ENCODE measurements at places on chromosomes 5 and 9.

- DNase-seq, result no peak
Observed at GRCh38 chr9:23743036-23743435, 83.0 kb downstream of the ELAVL2 start.

DNA sequence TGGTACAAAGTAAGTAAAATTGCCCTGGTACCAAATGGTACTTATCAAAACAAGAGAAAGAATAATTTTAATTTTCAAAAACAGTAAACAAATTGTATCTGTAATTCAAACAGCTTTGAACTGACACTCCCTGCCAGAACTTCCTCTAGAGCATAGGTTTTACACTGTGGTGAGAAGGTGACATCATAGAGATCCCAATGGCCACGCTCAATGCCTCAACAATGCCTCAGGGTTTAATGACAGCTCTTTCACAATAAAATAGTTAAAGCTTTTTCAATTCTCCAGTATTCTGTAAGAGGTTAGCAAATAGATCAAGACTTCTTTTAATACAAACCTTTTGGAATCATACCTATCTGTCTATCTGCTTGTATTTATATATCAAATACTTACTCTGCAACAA, 437.1 kb downstream of the PRR16 start:
- DNase-seq, result no peak

DNA sequence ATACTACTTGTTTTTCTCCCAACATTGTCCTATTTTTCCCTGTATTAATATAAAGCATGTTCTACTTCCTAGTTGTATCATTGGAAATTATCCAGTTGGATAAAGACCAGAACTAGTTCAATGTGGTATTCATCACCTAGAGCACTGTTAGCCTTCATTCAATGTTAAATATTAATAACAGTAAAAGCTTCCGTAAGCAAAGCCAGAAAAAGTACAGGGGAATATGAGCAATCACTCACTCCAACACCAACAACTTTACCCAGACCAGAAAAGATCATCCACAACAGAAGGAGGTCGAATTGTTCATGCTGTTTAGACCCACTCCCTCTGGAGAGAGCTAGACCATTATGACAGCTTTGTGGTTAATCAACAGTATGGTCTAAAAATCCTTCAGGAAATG, 728.4 kb downstream of the MAT2B start:
- DNase-seq, result no peak

GRCh38 chr5:96439477-96440184, 6.6 kb upstream of the PCSK1 start:
- DNase-seq, result no peak

DNA sequence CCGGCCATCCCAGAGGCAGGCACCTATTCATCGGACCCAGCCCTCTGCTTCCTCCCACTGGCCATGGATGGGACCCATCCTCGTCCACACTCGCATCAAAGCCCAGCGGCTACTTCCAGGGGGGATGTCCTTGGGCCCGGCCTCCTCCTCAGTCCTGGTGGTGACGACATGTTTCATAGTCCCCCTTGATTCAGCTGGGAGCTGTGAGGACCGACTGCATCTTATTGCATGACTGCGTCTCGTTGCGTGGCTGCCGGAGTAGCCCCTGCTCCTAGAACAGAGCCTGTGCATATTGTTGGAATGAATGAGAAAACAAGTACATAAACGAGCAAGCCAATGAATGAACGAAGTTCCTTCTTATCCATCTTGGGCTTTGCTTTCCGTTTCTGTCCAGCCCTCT, 12.8 kb downstream of the NCS1 start:
- no peak for DNase-seq

DNA sequence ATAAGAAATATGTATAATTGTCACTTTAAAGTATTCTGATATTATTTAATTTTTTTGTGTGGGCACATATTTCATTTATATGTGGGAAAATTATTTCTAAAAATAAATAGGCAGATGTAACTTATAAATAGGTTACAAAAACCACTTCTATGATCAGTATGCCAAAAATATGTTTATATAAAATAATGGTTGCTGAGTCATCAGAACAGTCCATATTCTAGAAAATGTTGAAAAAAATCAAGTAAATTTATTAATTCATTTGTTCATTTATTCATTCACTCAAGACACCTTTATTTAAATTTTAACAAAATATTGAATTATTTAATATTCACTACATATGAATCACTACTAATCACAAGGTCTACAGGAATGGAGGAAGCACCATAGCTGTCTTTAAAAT, 1387.3 kb upstream of the C9orf72 start:
- DNase-seq, result no peak

- no peak for DNase-seq
Observed at GRCh38 chr9:68429631-68430030, 73.2 kb downstream of the PGM5 start.

- no peak for DNase-seq
Observed at GRCh38 chr9:120860083-120860482, 16.9 kb downstream of the PHF19 start.

DNA sequence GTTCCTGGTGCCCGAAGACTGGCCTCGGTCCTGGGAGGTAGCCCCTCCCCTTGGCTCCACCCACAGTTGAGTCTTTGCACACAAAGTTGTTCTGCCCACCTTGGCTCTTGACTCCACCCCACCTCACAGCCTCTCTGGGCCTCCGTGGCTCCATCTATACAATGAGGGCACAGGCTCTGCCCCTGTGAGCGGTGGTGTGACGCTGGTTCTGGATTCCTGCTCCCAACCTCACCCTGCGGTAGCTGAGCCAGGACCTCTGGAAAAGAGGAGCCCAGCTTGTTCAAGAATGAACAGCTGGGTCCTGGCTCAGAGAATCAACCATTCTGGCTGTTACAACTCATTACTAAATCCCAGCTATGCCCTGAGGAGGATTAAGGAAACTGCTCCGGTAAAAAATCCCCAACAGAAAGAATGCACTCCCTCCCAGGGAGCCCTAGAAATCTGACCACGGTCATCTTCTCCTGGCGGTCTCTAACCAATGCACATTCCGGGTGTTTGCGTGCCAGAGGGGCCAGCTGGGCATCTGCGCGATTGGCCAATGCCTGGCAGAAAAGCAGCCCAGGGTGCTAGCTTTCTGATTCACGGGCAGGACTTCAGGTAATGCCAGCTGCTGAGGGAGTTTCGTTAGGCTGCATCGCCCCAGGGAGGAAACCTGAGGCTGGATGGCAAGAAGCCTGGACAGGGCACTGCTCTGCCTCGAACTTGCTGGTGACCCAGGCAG, 9.9 kb upstream of the GRHPR start:
- no peak for DNase-seq

DNA sequence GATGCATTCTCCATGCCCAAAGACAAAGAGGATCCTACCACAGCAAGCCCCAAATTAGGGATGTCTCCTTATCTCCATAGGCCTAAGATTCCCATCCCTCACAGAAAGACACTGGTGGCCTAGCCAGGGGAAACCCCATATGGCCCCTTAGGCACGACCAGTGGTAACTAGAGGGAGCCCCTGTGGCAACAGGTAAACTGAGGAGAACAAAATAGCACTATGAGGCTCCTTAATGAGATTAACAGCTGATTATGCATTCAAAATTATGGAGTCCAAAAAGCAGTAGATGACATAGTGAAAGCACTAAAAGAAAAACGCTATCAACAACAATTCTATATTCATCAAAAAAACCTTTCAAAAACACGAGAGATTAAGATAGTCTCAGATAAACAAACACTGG, 234.0 kb downstream of the DIRAS2 start:
- no peak for DNase-seq

- no peak for DNase-seq
Observed at GRCh38 chr5:102418531-102418930, 80.3 kb downstream of the SLCO6A1 start.

DNA sequence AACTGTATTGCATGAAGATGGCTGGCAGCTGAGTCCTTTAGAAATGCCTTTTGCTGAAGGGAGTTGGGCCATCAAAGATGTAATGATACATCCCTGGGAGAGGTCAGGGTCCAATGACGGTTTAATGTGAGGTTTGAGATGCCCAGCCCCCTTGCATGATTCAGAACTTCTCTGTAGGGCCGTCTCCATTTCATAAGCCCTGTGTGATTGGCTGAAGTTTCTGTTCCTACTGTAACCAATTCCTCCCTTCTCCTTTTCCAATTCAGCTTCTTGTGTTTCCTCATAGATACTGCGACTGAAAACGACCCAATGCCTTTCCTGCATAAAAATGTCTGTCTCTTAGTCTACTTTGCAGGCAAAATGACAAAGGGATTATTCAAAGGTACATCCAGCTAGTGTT, 47.9 kb upstream of the ST8SIA4 start:
- DNase-seq, result no peak

- no peak for DNase-seq
Observed at GRCh38 chr5:19584131-19584530, 403.9 kb downstream of the CDH18 start.

DNA sequence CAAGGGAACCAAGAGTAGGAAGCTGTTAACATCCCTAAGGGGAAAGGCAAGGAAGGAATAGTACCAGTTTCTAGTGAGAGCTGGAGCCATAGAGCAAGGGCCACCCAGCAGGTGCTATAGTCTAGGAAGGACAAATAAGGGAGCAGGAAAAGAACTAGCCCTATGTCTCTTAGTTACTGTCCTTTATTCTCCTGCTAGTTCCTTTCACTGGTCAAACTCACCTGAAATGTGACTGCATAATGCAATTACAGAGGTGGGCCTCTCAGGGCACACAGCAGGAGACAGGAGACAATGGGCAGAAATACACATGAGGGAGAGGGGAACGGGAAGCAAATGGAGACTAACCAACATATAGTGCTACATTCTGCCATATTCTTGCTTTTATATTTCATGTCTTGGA, 26.7 kb upstream of the FRMPD1 start:
- no peak for DNase-seq

GRCh38 chr9:124008694-124009530, 2.7 kb upstream of the LHX2 start:
- no peak for DNase-seq

DNA sequence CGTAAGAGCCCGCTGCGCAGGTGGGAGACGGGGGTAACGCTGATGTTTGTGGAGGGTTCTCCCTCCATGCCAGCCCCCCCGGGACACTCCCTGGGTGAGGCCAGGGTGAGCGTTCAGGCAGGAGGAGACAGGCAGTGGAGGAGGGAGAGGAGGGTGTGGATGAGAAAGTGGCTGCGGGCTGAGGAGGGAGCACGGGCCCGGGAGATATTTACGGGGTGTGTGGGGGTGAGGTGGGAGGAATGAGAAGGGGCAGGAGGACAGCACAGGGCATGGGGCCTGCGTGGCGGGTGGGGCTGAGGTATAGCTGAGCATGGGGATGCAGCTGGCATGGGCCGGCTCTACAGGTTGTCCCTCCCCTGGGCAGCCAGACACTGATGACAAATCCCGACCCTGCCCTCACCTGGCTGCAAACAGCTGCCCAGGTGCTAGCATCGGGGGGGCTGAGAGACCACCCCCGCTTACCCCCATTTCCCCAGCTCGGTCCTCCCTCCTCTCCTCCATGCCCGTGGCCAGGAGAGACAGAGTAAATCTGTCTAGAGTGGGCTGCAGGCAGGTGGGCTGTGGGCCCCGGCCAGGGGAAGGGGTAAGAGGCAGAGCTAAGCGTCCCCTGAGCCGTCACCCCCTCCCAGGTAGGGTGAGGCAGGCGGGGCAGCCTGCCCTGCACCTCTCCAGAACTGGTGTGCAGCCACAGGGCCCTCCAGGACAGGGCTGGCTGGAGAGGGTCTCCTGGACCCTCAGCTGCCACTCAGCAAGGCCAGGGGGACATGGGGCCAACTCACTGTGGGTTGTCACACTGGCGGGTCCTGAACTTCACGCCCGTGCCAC, 79.2 kb downstream of the ZNF354C start:
- no peak for DNase-seq

- DNase-seq, result no peak
Observed at GRCh38 chr5:81171769-81172168, 61.4 kb upstream of the CKMT2 start.

GRCh38 chr5:15936505-15937245, 242.9 kb downstream of the MARCHF11 start:
- no peak for DNase-seq

DNA sequence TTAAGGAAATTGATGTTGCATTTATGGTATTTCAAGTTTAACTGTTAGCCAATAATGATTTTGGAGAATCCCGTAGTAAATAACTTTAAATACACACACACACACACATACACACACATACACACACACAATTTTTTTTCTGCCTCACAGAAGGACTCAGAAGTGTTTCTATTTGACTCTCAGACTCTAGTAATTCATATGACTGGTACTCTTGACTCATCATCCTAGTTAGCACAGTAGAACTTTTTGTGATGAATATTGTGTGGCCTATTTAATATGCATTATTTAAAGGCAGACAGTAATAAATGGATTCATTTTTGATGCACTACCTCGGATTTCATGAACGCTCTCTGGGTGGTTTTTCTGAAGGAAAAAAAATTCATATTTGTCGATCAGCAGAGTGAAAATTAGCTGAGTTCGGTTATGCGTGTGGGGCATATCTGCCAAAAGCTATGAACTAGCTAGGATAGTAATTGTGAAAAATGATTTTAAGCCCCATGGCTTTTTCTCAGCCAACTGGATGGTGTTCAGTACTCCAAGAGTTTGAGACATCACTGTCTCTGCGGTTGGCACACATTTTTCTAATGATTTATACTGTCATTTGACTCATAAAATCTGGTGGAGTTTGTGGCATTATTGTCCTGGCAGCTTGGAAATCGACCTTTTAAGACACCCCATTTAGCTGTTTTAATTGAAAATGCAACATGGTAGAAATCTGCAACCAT, 102.2 kb downstream of the PCSK5 start:
- no peak for DNase-seq

DNA sequence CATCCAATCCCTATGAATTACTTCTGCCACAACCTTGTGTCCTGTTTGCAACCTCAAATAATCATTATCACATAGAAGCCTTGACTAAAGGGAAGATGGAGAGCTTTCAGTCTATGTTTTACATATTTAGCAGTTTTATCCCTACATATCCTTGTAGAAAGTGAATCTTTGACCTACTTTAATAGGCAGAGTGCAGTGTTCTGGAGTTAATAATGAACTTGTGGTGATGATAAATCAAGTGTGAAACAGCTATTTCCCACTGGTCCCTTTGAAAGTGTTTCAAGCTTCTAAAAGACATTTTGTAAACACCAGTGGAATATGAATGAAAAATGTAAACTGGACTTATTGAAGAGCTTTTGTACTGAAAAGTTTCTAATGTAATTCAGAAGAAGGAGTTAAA, 406.7 kb downstream of the GABRG2 start:
- DNase-seq, result no peak

DNA sequence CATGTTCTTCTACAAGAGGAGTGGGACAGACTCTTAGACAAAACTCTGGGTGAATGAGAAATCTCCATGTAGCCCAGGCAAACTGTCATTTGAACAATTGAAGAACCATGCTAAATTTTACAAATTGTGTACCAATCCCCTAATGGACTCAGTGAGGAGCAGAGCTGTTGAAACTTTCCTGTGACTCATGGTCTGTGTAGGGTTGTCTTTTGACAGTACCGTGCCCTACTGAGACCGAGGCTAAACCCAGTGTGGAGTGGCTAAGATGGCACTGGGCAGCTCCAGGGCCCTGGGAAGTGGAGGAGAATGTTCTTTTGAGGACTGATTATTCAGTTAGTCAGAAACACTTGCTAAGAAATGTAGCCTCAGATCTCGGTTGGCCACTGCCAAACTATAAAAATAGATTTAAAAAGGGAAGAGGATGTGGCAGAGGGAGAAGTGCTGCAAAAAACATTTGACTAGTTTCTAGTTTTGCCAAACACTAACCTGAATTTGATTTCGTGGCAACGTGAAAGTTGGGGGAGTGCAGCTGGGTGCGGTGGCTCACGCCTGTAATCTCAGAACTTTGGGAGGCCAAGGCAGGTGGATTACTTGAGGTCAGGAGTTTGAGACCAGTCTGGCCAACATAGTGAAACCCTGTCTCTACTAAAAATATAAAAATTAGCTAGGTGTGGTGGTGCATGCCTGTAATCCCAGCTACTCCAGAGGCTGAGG, 24.7 kb downstream of the POU4F3 start:
- no peak for DNase-seq

GRCh38 chr9:87725900-87726709, at the start of gene CTSL:
CTSL (plus strand) TSS chr9:87726119; CDS start chr9:87727604, 1,485 bp downstream.
- peak; percentile 31 for DNase-seq

All from GOT3 (cell line).